ENCODE measurements at places on chromosomes 7 and 10.
A peak's percentile ranks its signal among the peaks of the same experiment; 100 is the strongest.

- peak; percentile 54 for DNase-seq
These were observed 148.0 kb downstream of the BICC1 start for GRCh38 chr10:58660575-58661255.

DNA sequence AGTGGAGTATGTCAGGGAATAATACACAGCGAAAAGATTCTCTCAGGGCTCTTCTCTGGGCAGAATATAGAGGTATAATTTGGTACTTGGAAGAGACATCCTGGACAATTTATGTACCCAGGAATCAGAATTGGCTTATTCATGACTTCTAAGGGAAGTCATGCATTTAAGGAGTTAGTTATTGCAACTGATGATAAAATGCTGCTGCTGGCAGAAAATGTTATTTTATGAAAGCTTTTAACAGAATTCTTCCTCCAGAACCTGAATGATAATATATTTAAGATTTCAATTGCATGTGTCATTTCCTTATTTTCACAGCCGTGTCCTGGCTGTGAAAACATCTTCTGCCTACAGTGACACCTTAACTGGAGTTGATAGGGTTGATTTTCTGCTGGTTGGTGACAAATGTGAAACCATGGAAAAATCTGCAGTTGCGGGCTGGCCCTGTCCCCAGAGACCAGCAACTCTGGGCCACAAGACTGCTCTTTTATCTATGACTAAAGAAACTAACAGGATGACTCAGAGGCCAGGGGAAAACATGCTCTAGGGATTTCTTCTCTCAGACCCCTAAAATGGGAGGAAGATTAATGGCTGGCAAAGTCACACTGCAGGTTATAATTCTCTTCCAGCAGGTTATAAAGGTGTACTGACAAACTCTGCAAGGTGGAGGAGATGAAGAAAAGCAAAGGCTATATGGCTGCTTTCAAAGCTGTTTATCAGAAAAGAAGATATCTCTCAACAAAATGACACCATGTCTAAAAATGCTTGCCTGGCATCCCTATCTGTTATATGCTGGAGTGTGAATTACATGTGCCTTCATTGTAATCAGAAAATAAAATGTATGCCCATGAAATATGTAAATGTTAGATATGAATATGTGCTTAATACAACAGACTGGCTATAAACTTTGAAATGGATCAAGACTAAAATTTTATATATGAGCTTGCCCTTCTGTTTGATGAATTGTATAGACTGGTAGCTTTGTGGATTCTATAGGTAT is 12.1 kb upstream of the TRUB1 start:
- DNase-seq: peak; percentile 29

DNA sequence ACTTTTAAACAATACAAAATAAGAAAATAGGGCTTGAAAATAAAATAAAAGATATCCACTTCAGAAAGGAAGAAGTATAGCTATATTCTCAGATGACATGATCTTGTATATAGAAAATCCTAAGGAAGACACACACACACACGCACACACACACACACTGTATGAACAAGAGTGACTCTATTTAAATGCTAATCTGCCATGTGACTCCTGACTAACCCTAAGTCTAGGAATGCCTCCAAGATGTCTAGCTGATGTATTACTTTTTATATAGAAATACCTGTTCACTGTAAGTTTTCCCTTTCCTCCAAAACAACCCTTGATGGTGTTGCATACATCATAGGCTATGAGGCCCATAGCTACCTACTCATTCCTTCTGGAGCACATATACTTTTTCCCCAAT is 173.1 kb upstream of the LRRTM3 start:
- DNase-seq: peak; percentile 1

GRCh38 chr7:28483908-28484605 is 71.7 kb downstream of the CREB5 start:
- DNase-seq: peak; percentile 89

GRCh38 chr7:88928276-88928675 is 132.7 kb upstream of the TEX47 start:
- DNase-seq: no peak

DNA sequence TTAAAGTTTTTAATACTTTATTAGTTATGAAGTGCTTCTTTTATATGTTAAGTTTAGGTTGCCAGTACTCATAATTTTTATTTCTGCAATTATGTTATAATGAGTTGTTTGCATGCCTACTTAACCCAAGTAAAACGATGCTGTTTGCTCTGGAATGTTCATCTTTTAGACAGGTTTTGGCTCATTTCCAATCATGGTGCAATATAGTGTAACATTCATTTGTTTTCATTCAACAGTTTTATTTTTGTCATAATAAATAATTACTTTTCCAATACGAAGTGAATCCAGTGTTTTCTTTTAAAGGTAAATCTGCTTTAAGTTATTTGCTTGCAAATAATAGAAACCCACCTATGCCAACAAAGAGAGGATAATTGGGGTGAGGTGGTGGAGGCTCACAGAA is 22.1 kb downstream of the ARL5B start:
- peak; percentile 83 for DNase-seq

DNA sequence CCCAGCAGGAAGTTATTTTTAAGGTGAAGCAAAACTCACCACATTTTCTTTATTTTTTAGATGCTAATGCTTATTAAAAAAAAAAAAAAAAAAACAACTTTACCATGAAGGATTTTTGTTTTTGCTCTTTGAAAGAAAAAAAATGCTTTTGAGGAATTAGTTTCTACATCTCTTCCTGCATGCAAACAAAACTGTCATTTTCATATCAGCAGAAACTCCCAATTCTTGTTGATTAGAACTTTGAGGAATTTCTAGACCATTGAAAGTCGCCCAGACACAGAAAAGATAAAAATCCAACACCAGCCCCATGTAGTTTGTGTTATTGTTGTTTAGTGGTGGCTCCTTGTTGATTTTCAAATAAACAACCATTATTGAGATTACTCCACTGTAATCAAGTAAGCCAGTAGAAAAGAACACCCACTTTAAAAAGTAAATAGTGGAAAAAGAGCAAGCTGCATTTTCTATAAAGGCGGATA is 14.3 kb downstream of the SKIDA1 start:
- no peak for DNase-seq

DNA sequence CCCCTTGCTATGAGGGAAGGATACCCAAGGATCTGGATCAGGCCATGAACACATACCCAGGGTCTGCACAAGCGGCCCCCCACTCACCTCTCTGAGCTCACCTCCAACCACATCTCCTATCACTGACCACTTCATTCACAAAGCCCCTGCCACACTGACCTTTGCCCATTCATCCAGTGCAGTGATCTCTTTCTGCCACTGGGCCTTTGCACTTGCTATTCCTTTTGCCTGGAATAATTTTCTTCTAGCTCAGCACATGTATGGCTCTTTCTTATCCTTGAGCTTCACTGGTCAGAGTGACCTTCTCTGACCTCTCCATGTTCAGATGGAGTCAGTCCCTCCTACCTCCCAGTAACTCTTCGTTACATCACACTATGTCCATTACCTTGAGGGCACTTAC is 48.3 kb downstream of the ADRA2A start:
- no peak for DNase-seq

Data from AG10803 (cell line).